ENCODE measurements at places on chromosomes 2 and 18. TPM values are rescaled to one million over a fixed set of nuclear protein-coding genes. Genes with fewer than 3 reads are reported as not detected.

The KIF1A gene
- total RNA-seq = 51.5 TPM

- no peak for DNase-seq
Observed at GRCh38 chr2:72931280-72931910, 14.1 kb downstream of the EMX1 start.

- no peak for DNase-seq
Observed at GRCh38 chr2:157336137-157337010, 10.8 kb upstream of the ERMN start.

The SP140 gene
- total RNA-seq = 1.1 TPM

DNA sequence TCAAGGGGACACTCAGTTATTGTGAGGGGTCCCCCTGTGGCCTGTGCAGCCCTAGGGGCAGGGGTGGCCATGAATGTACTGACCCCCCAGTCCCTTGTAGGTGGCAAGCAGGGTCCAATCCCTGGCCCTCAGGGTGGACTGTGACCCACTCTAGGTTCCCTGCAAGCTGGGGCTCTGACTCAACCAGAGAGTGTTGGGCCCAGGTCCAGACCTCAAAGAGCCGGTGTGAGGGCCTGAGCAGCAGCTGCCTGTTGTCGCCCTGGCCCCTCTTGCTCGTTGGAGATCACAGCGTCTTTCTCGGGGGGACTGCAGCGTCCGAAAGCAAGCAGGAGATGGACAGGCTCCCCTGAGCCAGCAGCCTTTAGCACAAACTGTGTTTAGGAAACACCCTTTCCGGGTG is 66.8 kb upstream of the ATG16L1 start:
- DNase-seq = no peak

DNA sequence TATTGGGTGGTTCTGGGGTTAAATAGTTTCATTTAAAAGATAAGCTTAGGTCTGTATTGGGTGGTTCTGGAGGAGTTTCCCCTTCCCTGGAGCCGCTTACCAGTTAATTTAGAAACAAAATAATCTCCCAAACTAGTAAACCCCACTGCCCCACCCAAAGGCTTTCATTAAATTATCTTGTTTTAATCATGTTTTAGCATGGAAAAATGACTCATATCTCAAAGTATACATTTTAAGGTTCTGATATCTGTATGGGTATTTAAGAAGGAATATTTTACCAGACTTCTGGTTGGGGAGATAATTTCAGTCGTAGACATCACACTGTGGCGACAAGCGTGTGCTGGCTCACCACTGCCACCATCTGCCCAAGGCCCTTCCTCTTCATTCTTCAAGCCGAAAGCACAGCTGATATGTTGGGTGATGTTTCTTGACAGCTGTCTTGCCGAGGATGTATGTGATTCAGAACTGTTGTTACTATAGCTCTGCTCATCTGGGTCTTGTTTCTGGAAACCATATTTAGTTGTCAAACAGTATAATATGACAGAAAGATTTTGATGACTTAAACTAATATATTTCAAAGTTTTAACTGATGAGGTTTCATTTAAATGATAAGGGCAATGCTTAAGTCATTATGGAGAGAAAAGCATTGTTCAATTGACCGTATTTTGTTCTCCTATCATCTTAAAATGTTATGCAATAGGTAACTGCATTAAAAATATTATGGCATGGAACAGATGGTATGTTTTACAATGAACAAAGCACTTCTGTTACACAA is 5.1 kb downstream of the FIGLA start:
- peak; percentile 21 for DNase-seq

The DES gene
- total RNA-seq = 7,519 TPM

DNA sequence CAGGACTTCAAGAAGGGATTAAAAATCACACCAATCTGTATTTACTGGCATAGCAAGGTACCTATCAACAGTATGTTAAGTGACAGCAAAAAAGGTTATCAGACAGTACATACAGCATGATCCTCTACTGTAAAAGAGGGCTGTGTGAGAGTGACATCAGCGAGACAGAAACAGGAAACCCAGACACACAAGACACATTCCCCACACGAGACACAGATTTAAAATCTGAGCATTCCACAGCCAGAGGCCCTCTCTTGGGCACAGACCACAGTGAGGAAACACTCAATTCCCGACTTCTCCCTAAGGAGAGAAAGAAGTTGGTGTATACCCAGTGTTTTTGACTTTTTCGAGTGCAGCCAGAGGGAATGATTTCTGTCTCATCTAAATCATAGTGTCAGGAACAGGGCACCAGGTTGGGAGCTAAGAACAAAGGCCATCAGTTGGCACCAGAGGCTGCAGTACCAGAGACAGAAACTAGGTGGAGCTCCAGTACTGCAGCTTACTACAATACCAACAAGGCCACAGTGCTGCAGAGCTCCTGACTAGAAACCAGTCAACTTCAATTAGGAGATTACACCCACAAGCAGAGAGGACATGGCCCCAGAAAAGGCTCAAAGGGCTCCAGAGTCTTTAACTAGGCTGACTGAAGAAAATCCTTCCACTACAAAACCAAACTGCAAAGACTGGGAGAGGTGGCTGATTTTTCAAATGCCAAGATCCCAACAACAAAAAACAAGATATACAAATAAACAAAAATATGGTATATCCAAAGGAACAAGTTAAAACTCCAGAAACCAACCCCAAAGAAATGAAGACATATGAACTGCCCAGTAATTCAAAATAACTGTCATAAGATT is 41.0 kb downstream of the UNC50 start:
- peak; percentile 68 for DNase-seq

The GDF7 gene
- 0.32 TPM for total RNA-seq

The PNKD gene
- total RNA-seq = 62.4 TPM

GRCh38 chr18:35837922-35838496 is 134.5 kb upstream of the RMP24 start:
- no peak for DNase-seq

DNA sequence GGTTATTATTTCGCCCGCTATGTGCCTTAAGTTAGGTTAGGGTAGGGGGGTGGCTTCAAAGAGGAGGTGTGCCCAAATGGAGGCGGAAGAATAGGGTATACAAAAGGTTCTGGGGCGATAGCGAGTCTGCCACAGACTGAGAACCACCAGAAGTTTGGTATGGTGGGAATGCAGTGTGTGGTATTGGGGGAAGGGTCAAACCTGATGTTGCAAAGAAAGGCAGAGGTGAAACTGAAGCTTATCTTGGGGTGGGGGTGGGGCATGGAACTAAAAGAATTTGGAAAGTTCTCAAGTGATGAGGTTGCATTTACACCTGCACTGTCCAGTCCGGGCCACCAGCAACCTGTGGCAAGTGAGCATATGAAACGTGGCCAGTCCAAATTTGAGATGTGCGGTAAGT is 11.8 kb upstream of the CCBE1 start:
- DNase-seq = no peak

- no peak for DNase-seq
Observed at GRCh38 chr2:23622466-23622865, 237.5 kb downstream of the KLHL29 start.

The MRO gene
- 5.1 TPM for total RNA-seq

DNA sequence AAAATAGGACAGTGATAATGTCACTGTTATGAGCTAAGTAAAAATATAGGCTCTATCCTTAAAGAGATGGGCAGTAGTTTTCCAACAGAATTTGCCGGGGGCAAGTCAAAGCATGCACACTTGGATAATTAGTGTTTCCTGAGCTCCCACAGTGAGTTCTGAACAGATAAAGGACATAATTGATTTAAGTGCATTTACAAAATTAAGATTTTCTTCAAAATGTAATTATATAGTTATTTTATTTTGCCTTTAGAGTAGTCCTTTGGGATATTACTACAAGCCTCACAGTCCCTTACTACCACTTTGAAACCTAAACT is 107.6 kb downstream of the RAPGEF4 start:
- no peak for DNase-seq

The RTP5 gene
- 0.12 TPM for total RNA-seq

GRCh38 chr18:48348739-48349138 is 60.4 kb downstream of the ZBTB7C start:
- no peak for DNase-seq

- no peak for DNase-seq
Observed at GRCh38 chr18:78245451-78245850, 734.2 kb upstream of the SALL3 start.

The REG3A gene
- not detected for total RNA-seq

The POLE4 gene
- total RNA-seq = 50.0 TPM

DNA sequence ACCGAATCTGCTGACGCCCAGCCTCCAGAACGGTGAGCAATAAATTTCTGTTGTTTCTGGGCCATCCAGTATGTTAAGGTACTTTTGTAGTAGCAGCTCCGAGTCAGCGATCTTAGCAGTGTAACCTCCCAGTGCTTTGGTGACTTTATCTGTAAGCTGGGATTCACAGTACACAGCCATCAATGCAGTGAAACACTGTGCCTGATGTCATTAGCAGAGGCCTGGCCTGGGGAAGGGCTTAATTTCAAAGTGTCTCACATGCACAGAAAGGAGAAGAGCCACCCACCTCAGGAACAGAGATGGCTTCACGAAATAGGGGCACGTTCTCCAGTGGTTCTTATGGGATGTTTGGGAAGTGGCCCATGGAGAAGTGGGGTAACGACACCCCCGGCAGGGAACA is 281.2 kb downstream of the PHLPP1 start:
- no peak for DNase-seq

The CPO gene
- total RNA-seq = 0.34 TPM

The REEP1 gene
- 15.7 TPM for total RNA-seq

DNA sequence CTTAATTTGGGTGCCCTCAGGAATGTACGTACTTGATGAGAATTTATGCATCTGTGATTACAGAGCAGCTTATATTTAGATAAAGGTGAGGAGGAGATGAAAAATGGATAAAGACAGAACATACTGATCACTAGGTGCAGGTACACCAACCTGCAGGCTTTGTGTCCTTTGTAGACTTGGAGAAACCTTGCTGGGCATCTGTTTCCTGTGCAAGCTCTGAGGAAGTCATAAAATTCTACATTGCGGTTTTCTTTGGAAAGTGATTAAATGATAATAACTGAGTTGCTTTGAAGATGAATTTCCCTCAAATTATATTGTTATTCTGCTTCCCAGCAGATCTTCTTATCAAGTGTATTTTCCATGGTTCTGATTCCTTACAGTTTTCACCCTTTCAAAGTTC is 7.7 kb downstream of the RAB27B start:
- DNase-seq = no peak

The SIX2 gene
- 1.0 TPM for total RNA-seq

The MLPH gene
- 121 TPM for total RNA-seq

The TMEM182 gene
- total RNA-seq = 138 TPM

The MAB21L4 gene
- total RNA-seq = not detected

The SLC8A1 gene
- 696 TPM for total RNA-seq

- no peak for DNase-seq
Observed at GRCh38 chr2:160583146-160583535, 89.5 kb upstream of the RBMS1 start.

The DSEL gene
- 6.1 TPM for total RNA-seq

DNA sequence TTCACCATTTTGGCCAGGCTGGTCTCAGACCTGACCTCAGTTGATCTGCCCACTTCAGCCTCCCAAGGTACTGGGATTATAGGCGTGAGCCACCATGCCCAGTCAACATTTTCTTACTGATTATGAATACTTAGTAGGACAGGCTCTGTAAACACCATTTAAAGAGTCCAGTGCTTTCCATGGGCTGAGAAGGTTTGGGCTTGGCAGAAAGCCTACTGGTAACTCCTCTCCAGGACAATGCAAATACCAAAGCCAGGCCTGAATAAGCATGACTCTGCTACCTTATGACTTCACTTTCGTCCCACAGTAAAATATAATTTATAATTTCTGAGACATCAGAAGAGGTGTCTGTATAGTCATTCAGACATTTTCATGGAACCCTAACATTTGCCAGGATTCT is 60.2 kb upstream of the FAM117B start:
- no peak for DNase-seq

DNA sequence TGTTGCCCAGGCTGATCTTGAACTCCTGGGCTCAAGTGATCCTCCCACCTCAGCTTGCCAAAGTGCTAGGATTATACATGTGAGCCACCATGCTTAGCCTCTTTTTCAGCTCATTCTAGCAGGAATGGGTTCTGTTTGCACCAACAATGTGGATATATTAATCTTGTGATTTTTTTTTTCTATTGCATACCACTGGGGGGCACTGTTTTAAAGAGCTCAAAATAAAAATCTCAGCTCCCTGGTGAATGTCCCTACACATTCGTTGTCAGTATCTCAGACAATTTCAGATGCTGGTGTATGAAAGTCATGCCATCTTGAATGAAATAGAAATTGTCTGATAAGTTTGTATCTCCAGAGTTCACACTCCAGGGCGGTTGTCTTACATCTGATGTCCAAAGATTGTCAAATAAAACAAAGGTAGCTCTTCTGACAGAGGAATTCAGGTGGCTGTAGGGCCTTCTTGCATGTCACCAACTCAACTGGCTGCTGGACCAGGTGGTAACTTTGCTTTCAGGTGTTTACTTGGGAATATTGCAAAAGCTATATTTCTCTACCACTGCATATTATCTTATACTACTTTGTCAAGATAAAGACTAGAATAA is 3.1 kb upstream of the MATN3 start:
- no peak for DNase-seq

DNA sequence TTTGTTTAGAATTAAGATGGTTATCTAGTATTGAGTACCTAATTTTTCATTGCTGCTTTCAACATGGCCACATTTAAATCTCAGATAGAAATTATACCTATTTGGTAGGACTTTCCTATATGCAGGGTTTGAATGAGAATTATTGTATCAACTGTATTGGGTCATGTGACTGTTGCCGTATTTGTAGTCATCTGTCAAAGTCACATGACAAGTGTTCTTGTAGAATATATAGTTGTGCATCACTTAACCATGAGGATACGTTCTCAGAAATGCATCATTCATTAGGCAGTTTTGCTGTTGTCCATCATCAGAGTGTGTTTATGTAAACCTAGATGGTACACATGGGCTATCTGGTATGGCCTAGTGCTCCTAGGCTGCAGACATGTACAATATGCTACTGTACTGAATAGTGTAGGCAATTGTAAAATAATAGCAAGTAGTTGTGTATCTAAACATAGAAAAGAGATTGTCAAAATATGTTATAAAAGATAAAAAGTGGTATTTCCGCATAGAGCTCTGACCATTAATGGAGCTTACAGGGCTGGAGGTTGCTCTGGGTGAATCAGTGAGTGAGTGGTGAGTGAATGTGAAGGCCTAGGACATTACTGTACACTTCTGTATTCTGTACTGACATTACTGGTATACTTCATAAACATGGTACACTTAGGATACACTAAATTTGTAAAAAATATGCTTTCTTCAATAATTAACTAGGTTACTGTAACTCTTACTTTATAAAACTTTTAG is 123.7 kb downstream of the MAP4K4 start:
- DNase-seq = no peak

- no peak for DNase-seq
Observed at GRCh38 chr2:130720036-130720435, 8.8 kb upstream of the GPR148 start.

The CTIF gene
- total RNA-seq = 70.6 TPM

Data from left cardiac atrium (tissue), 4 donors.